Epithelial cell of proximal tubule (primary cell): ENCODE measurements at places on chromosomes 5 and 9. TPM values are rescaled to one million over a fixed set of nuclear protein-coding genes. Genes with fewer than 3 reads are reported as not detected.

LOX gene
- 6.1 and 14.9 TPM in 2 replicates for total RNA-seq

GRCh38 chr5:16392718-16393117 lies 72.9 kb downstream of the ZNF622 start:
- DNase-seq = no peak

DNA sequence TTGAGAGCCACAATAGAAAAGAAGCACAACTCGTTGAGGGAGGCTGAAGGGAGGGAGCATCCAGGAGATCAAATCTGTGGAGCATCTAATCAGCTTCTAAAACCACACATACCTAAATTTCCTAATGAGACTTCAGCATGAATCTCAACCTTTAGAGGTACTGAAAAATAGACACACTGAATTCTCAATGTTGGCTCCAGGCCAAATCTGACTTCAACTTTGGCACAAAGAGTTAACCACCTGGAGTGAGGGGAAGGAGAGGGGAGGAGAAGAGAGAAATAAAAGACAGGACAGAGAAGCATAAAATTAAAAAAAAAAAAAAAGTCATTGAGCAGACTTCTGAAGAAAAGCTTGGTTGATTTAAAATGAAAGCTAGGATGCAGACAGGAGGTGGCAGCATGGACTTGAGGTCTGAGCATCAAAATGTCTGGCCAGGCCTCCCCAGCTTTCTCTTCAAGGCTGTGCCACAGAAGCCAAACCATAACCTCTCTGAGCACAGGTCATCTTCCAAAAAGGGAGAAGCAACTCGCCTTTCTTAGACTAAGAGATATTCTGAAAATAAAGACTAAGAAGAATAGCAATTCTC lies 205.6 kb downstream of the DENND1A start:
- DNase-seq = no peak

SPAG8 gene
- 0.12 and 0.14 TPM in 2 replicates for total RNA-seq

DNA sequence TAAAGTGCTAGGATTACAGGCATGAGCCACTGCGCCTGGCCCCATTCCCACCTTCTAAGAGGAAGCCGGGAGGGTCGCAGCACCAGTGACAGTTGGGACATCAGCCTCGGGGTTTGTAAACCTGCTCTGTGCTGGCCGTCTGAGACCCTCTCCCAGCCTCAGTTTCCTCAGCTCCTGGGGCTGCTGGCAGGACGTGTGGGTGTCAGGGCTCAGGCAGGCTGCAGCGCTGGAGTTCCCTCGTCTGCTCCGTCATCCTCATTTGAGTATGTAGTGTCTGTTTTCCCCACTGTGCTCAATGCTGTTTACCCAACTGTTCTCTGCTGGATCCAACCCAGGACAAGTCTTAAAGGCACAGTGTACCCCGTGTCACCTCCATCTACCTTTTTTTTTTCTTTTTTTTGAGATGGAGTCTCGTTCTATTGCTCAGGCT lies 2.0 kb upstream of the NINJ1 start:
- DNase-seq = no peak

DNA sequence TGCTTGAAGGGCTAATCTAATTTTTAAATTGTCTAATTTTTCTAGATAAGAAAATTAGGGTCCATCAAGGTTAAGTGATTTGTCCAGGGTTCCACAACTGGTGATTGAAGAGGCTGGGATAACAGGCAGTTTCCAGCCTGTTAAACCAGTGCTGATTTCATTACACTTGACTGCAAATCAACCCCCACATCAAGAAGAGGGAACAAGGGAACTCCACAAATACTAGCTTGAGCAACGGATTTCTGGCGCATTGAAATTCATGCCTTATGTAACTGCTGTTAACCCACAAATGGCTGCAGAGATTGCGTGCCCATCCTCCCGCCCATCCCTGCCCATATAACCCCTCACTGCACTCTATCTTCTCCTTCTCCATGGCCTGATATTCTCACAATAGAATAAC lies 10.0 kb downstream of the PLPPR1 start:
- DNase-seq = no peak

DNA sequence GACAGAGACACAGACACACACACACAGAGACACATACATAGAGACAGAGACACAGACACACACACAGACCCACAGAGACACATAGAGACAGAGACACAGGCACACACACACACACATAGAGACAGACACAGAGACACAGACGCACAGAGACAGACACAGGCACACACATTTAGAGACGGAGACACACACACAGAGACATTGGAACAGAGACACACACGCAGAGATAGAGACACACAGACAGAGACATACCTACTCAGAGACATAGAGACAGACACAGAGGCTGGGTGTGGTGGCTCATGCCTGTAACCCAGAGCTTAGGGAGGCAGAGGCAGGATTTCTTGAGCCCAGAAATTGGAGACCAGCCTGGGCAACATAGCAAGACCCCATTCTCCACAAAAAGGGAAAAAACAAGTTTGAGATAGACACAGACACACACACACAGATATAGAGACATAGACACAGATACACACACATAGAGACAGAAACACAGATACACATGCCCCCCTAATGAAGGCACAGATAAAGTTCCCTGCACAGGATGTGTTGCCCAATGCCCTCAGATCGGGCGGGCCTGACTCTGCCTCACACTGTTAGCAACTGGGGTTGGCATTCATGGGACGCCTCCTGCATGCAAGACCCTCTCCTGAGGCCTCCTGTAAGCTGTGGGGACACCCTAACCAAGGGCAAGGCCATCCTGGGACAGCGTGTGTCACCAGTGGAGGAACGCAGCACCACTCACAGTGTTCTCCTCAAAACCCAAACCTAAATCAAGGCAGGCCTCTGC lies 3.3 kb upstream of the RALGDS start:
- no peak for DNase-seq

GFI1B gene
- not detected in 2 replicates for total RNA-seq

DNA sequence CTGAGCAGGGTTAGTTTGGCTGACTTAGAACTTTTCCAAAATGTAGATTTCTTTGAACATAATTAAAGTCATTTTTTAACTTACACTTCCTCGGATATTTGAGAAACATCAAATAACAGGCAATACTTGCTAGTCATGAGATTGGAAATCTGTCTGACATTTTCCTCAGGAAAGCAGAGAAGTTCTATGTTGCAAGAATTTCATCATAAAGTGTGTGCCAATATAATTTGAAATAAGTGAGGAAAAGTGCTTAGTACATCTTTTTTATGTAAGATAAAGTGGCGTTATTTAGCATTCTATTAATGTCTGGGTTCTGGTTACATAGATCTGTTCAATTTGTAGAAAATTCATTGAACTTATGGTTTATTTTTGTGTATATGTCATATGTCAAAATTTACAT lies 48.7 kb upstream of the C5orf47 start:
- DNase-seq = no peak

PNPLA7 gene
- under 0.01 and 0.06 TPM in 2 replicates for total RNA-seq

CDC20B gene
- total RNA-seq = not detected in 2 replicates

LHX6 gene
- total RNA-seq = 0.06 TPM in 1 of 2 replicates, not detected in the other

GRCh38 chr9:131889437-131890251 lies 149.8 kb upstream of the RAPGEF1 start:
- no peak for DNase-seq

PCDHA4 gene
- total RNA-seq = 1.6 TPM in 1 of 2 replicates, not detected in the other

GRCh38 chr9:14441976-14442651 lies 128.2 kb upstream of the NFIB start:
- no peak for DNase-seq

AKNA gene
- 14.6 and 20.4 TPM in 2 replicates for total RNA-seq

DNA sequence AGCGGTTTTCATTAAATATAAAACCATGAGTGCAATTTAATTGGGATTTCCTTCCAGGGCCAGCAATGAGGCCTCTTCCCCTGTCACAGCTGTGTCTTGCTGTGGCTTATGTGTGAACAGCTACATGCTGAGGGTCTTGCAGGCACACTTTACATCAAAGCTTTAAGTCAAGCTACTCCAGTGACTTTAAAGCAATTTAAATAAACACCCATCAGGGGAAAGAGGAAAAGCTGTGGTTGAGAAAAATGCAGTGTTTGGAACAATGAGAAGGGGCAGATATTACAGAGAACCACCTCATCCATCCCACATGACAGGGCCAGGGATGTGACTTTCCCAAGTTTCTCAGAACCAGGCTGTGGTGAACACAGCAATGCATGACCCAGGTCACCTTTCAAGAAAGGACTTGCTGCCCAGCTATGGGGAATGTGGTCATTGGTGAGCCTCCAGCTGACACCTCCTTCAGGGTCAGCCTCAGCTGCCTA lies 115.9 kb upstream of the LPAR1 start:
- DNase-seq = no peak

DNA sequence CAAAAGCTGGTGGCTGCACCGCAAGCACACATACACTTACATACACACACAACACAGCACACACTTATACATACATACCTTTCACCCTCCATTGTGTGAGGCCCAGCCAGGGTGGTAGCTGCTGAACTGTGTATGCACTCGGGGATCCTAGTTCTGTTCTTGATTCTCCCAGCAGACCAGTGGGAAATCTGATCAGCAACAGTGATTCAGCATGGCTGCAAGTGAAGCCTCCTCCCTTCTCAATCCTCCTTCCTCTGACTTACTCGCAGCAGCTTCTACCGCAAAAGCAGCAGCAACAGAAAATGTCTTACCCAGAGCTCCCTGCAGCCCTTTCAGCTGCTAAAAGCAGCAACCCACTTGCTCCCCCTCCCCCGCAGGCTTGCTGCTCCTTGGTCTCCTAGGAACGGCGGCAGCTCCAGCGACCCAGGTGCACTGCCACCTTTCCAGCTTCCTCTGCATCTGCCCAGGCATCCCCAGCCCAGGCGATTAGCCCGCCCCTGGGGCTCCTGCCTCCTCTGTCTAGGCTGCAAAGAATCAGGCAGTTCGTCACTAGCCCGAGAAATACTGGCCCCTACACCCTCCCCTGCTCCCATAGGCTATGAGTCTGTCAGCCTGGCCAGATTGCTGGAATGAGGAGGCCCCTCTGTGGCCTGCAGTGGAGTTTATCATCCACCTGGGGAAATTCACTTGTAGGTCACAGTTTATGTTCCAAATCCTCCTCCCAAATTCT lies at the start of gene KLHL3:
TSS of gene KLHL3 (minus strand) at position 535 of the 730 bp plus-strand sequence. CDS start at position 92, 443 bp downstream.
- no peak for DNase-seq

DNA sequence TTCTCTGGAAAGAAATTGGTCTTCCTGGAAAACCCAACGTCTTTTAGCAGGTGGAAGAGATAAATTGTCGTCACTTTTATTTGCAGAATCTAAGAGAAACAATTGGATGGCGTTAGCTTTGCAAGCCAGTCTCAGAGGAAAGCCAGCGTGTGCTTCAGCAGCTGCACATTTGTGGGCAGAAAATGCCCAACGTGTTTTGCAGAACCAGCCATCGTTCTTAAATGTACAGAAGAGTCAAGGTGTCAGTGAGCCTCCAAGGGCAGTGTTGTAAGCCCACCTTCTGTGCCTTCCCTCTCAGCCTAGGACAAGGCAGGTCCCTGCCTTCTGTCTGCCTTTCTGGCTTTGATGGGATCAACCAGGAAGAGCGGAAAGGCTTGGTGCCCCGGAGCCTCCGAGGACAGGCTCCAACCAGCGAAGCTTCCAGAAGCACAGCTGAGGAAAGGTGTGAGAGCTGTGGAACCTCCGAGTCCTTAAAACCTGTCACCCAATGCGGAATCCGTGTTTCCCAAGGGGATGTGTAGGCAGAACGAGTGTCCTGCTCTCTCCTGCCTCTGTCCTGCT lies 116.0 kb upstream of the IRX2 start:
- no peak for DNase-seq

FSTL4 gene
- total RNA-seq = not detected in 2 replicates

PLPP7 gene
- total RNA-seq = 0.65 and 2.2 TPM in 2 replicates

BHMT gene
- 1.2 and 1.4 TPM in 2 replicates for total RNA-seq
